ENCODE measurements at places on chromosomes 5 and 9. TPM values are rescaled to one million over a fixed set of nuclear protein-coding genes. Genes with fewer than 3 reads are reported as not detected.

RAPGEF6 gene
- 25.7 TPM for total RNA-seq

SPOUT1 gene
- 111 TPM for total RNA-seq

ITGA2 gene
- total RNA-seq: 2.0 TPM

PCSK1 gene
- total RNA-seq: not detected

SHISAL2B gene
- total RNA-seq: not detected

Data from activated naive CD8-positive, alpha-beta T cell treated with anti-CD3 and anti-CD28 coated beads for 36 hours (primary cell).